ENCODE measurements at places on chromosomes 6 and 20. TPM values are rescaled to one million over a fixed set of nuclear protein-coding genes. Genes with fewer than 3 reads are reported as not detected.

Gene MCCD1
- not detected for total RNA-seq

Gene COL11A2
- 0.44 TPM for total RNA-seq

Gene SLC17A1
- total RNA-seq, result not detected

Gene TMC2
- not detected for total RNA-seq

Gene TAPBP
- 101 TPM for total RNA-seq

GRCh38 chr6:108904741-108905140 lies 56.5 kb downstream of the ARMC2 start:
- no peak overlapping the region for H3K27ac ChIP-seq
- no peak for DNase-seq
- no peak overlapping the region for H3K4me3 ChIP-seq
- no peaks in the 10 kb centered on the region for H3K27me3 ChIP-seq

DNA sequence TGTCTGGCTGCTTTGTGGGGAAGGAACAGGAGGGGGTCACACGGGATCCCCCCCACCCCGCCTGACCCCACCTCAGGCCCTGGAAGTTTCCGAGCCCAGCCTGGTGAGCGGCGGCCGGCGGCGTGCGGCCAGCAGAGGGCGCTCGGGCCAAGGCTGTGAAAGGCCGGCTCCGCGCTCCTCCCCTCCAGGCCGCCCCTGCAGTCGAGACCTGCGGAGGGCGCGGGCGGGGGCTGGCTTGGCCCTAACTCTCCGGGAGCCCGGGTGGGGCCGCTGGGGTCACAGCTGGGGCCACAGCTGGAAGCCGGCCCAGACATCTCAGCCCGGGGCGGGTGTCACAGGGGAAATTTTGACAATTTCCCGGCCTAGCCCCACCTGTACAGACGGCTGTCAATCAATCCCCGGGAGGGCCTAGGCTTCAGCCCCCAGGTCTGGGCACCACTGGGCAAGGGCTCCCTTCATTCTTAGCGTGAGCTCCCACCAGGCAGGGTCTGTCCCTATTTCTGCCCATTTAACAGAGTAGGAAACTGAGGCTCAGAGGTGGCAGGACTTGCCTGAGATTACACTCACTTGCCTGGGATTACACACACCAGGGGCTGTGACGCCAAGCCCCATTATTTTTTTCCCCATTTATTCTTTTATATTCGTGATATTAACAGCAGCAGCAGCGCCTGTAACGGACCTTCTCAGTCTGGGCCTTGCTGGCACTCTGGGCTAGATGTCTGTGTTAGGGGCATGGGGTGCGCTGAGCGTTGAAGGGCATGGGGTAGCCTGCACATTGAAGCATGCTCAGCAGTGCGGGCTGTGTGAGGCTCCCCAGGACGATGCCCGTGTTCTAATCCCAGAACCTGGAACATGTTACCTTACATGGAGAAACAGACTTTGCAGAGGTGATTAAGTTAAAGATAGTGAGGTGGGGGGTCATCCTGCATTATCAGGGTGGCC lies 23.0 kb downstream of the ZBP1 start:
- no peaks in the 10 kb centered on the region for H3K36me3 ChIP-seq
- peaks cover 5% of the 10 kb centered on the region for H3K4me1 ChIP-seq
- H3K4me3 ChIP-seq, result peak overlapping the region; percentile 21
- peak; percentile 19 for DNase-seq

Measured in esophagus squamous epithelium (tissue), 5 donors.